Lung (tissue), 17 donors: ENCODE measurements at places on chromosomes 1 and 21. TPM values are rescaled to one million over a fixed set of nuclear protein-coding genes. Genes with fewer than 3 reads are reported as not detected.

- DNase-seq, result peak; percentile 47
Measured at GRCh38 chr1:198933515-198934222, 294.8 kb downstream of the PTPRC start.

DNA sequence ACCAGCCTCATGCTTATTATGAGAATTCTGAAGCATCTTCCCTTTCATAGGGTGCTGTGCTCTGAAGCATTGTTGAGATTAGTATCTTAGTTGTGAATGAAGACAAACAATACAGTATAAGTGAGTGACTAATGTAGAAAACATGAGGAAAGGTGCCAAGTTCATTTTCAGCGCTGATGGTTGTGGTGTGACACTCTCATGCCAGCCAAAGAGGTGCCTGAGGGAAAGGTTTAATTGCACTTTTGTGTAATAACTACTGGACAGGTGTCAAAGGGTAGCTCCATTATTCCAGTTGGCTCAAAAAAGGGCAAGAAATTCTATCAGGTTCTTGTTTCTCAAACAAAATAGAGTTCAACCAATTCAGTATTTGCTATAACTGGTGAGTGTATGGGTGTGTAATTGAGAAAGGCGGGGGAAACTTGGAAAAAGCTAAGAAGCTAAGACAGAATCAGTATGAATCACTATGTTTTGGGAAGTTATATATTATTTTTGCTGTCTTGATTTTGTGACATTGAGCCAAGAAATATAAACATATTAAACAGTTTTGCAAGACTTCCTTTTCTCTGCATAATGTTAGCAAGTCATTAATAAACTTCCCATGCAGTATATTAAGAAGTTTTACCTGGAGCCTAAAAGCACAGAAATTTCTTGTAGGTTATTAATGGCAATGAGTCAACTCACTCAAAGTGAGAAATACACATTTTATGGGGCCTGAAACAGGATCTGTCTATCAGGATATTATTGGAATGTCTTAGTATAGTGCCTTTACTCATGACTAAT lies 31.8 kb downstream of the KCNK2 start:
- DNase-seq, result no peak

DNA sequence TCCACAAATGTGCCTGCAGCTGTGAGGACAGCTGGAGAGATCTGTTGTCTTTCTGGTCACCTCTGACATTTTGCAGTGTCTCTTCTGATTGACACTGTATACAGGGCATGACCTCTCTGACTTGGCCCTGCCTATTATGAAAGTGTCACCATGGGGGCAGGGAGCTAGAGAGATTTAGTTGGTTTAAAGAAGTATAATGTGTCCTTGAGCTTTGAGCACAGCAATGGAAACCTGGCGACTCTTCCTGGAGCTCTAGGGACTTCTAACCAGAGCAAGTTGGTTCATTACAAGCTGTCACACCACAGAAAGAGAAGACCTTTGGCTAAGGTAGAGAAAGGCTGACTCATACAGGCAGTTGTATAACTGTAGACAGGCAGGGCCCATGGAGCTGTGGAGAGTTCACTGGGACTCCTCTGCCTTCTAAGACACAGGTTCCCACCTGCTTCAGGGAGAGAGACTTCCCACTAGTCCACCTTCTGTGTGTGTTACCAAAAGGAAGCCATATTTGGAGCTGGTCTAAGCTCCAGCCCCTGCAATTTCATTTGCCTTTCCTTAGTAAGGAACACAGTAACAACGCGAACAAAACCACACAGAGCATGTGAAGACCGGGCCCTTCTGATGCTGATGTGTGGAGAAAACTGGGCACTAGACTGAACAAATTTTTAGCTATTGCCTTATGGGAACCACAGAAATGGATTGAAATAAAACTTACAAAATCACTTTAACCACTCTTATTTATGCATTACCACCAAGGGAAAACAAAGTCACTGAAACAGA lies 90.5 kb upstream of the ADAR start:
- DNase-seq, result no peak

DNA sequence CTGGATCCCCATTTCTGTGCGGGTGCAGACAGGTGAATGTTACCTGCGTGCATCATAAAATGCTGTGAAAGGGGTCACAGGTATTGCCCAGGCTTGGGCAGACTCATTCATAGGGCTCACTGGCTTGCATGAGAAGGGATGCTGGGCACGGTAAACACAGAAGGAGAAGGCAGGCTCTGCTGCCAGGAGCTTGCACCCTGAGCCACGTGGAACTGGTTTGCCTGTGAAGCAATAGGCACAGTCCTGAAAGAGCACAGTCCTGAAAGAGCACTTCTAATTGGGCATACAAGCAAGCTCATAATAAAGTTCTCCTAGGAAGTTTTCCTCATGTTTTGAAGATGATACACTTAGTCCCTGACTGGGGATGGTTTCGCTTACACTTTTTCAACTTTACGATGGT lies 40.9 kb downstream of the GALNT2 start:
- DNase-seq, result no peak

KIF21B gene
- 4.2 TPM for total RNA-seq

DNA sequence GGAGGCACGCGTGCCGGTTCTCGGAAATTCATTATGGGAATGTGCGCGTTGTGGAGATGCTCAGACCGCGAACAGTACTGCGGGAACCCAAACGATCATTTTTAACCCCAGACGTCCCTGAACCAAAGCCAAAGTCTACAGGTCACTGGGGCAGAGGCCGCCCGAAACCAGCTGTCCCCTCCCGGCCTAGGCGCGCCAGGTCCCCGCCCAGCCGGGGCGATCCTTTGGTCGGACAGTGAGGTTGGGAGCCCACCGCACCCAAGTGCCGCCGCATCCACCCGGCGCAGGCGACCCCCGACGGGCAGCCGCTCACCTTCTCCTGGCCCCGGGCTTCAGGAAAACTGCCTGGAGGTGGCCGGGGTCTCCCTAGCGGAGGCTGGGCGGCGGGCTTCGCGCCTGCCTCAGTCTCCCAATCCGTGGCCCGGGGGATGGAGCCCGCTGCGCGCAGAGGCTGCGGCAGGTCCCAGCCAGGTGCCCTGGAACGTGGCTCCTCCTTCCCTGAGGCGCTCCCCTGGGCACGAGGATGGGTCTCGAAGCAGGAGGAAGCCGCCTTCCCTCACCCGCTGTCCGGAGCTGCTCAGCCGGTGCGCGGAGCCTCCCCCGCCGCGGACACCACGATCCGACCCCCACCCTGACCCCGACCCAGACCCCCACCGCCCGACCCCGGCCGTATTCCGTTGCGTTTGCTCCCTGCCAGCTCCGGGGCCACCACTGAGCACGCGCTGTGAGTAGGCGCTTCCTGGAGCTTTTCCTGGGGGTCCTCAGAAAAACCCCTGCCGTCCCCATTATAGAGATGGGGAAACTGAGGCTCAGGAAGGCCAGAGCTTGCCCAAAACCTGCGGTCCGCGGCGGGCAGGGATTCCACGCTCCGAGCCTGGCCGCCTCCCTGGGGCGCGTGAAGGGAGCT lies 8.1 kb upstream of the SLX9 start:
- no peak for DNase-seq

DNA sequence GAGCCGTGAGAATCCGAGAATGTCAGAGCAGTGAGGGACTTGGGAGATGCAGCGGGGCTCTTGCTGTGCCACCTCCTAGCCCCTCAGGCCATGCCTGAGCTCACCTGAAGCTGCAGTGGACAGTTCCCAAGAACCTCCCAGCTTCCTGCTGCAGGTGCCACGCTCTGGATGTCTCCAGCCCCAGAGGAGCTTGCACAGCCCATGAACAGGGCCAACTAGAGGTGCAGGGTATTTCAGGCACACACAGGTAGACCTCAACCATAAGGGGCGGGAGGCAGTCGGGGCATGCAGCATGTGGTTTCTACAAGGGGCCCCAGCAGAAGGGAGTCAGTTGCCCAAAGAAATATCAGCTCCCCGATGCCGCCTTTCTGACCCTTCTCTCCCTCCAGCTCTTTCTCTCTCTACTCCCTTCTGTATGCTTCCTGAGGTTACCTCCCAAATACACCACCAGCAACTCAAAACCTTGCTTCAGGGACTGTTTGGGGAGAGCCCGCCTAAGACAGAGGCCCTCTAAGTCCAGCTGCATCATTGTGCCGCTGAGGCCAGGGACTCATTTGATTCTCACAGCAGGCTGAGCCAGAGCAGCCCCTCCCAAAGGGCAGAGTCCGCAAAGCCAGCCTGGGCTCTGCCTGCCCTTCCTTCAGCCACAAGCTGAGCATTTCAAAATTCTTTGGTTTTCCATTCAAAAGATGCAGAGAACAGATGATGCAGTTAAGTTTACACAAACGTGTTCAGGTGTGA lies 209.8 kb downstream of the MATN1 start:
- DNase-seq, result no peak

- DNase-seq, result no peak
Measured at GRCh38 chr1:117654493-117655219, 48.8 kb downstream of the TENT5C start.

- no peak for DNase-seq
Measured at GRCh38 chr1:172500207-172500606, 32.7 kb upstream of the SUCO start.

DNA sequence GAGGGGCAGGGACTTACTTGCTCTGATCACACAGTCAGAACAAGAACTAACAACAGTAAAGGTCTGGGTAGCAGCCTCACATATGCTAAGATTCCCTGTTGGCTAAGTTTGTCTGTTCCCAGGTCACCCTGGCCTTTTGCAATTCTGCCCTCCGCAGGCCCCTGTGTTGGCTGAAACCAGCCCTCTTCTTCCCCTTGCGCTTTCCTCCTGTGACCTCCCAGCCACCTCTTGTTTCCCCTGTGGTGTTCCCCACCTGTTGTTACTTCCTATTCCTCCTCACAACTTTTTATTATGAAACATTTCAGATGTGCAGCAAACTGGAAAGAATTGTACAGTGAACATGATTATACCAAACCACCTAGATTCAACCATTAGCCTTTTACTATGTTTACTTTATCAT lies 23.4 kb downstream of the MAPKAPK2 start:
- DNase-seq, result peak; percentile 30

DNA sequence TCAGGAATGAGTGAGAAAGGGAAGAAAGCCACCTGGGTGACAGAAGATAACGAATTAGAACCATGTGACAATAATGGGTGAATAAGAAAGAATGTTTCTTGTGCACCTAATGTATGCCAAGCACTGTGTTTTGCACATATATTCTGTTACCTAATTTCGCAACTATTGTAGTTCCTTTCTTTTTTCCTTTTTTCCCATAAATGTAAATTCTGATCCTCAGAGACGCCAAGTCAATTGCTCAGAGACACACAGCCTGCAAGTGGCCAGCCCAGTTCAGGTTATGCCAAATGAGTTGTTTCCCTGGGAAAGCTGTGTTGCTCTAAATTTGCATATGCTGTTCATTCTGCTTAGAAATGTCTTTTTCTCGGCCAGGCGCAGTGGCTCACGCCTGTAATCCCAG lies 1.7 kb upstream of the RSPO1 start:
- DNase-seq, result no peak

GRCh38 chr1:231966983-231967382 lies 340.4 kb downstream of the DISC1 start:
- no peak for DNase-seq

OR10J1 gene
- not detected for total RNA-seq

CDA gene
- total RNA-seq, result 3.4 TPM

- no peak for DNase-seq
Measured at GRCh38 chr1:154880671-154881070, 10.6 kb upstream of the KCNN3 start.

DNA sequence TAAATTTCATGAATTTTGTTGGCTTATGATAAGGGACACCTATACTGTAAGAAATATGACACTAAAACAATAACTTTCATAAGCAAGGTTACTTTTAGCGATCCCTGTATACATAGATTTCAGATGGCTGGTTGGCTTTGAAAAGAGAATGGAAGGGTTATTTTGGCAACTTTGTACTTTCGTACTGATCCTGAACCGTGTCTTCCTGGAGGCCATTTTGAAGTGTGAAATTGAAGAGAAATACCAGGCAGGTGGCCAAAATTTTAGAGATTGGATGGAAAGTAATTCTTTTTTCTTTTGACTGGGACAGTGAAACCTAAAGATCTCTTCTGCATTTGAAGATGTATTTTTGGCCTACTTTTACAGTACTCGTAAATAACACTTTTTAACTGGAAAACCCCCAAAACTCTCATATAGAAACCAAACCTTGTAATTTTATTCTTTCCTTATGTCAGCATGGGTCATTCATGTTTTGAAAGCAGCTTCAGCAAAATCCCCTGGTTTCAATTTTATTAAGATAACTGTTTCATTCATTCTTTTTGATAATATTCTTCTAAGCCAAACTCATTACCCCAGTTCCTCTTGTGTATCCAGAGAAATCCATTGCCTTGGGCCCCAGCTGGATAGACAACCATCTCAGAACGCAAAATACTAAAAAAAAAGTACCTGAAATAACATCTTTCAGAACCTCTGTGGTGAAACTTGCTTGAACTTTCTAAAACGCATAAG lies 38.4 kb upstream of the ZNF281 start:
- DNase-seq, result no peak

KRTAP11-1 gene
- total RNA-seq, result not detected

- no peak for DNase-seq
Measured at GRCh38 chr21:45304945-45305344, 17.2 kb upstream of the POFUT2 start.

DNA sequence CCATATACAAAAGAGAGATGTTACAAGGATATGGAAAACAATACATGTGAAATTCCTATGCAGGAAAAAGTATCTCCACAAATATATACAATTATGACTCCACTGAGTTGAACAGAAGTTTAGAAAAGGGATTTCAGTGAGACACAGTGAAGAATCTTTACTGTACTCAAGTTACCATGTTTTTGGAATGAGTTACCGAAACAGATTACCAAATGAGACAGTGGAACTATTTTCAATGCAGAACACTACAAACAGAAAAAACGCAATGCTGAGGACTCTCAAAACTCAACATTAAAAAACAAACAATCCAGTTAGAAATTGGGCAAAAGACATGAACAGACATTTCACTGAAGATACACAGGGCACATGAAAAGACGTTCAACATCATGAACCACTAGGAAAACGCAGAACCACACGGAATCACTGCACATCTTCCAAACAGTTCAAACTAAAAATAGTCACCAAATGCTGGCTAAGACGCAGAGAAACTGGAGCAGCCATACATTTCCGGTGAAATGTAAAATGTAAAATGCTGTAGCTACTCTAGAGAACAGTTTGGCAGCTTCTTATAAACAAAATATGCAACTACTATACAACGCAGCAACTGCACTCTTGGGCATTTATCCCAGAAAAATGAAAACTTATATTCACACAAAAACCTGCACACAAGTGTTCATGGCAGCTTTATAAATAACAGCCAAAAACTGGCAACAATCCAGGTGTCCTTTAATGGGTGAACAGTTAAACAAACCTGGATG lies 118.7 kb downstream of the UBR4 start:
- peak; percentile 44 for DNase-seq

GRCh38 chr1:219993554-219994433 lies 52.5 kb downstream of the EPRS1 start:
- DNase-seq, result peak; percentile 12

DNA sequence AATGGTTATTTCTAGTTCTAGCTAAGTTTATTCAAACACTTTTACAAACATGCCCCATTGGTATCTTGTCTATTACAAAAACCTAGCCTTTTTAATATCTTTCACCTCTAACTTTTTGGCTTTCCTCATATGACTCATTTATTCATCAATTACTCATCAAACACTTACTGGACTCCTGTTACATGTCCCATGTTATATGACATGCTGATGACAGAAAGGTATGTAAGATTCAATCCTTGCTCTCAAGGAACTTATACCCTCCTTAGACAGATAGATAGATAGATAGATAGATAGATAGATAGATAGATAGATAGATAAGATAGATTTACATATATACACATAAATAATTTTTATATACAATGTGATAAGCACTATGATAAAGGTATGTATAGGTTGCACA lies 33.9 kb upstream of the INSL5 start:
- no peak for DNase-seq
